Stimulated activated CD4-positive, alpha-beta T cell treated with anti-CD3 and anti-CD28 coated beads, TNF-alpha, amount 100 ng/mL, for 1 hour (primary cell): ENCODE measurements at places on chromosomes 2 and 18.

- DNase-seq = no peak
Observed at GRCh38 chr2:152083202-152083875, 15.5 kb downstream of the CACNB4 start.

GRCh38 chr18:25077038-25077943 lies 274.7 kb downstream of the ZNF521 start:
- no peak for DNase-seq

GRCh38 chr18:3906116-3906750 lies 456.3 kb downstream of the TGIF1 start:
- DNase-seq = no peak

DNA sequence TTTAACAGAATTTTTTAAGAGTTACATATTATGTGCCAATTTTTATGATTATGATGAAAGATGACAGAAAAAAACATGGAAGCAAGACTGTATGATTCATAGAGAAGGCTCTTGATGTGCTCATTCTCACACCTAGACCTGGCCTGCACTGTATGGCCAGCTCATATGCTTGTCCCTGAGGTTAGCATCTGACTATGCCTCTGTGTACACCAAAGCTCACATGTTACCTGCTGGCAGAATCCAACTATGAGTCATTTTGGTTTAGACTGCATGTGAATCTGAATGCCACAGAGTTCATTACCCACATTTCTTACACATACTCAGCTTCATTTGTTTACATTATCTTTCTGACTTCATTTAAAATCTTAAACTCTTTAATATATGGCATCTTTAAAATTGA lies 139.0 kb downstream of the DSC3 start:
- no peak for DNase-seq

- DNase-seq = no peak
Observed at GRCh38 chr2:239339726-239340601, 60.9 kb downstream of the HDAC4 start.

DNA sequence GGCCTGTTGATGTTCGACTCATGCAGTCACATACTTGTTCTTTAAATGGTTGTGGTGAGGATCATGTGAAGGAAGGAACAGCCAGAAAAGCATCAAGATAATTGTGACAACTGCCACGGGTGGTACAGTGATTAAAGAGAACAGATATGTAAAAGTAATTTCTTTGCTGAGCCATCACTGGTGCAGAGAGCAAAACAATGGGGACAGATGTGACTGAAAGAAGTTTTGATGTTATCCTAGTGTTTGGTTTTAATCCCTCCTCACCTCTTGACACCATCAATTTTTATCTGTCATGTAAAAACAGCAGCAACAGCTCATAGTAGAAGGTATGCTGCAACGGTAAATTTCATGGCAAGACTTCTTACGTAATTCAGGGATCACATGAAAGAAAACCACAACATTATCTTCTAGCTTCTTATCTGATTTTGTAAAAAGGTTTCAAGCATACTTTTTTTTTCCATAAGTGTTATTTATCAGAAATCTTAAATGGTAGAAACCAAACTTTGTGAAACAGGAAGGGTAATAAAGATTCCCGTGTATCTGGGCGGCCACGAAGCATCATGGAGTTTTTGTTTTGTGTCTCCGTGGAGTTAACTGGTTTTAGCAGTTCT lies 65.2 kb downstream of the PLCL1 start:
- no peak for DNase-seq

GRCh38 chr2:25294573-25295462 lies 46.9 kb downstream of the DNMT3A start:
- DNase-seq = no peak

- no peak for DNase-seq
Observed at GRCh38 chr2:202542142-202542541, 92.6 kb upstream of the FAM117B start.

- DNase-seq = no peak
Observed at GRCh38 chr18:63774511-63774910, 707 bp upstream of the SERPINB7 start.

DNA sequence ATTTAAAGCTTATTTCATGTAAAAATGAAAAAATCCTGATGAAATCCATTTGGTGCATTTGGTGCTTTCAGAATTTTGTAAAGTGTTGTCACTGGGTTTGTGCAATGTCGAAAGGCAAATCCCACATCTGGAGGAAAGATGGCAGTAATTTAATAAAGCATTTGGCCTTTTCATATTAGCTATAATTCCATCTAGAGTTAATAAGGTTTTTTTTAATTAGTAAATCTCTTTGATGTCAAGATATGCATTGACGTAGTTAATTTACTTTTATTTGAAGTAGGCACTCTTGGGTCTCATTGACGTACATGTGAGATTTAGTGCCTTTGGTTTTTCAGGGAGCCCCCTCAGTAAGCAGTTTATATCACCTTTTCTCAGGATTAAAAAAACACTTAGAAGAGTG lies 12.3 kb upstream of the GAREM1 start:
- no peak for DNase-seq

GRCh38 chr2:127197475-127198385 lies 22.4 kb downstream of the CYP27C1 start:
- no peak for DNase-seq

DNA sequence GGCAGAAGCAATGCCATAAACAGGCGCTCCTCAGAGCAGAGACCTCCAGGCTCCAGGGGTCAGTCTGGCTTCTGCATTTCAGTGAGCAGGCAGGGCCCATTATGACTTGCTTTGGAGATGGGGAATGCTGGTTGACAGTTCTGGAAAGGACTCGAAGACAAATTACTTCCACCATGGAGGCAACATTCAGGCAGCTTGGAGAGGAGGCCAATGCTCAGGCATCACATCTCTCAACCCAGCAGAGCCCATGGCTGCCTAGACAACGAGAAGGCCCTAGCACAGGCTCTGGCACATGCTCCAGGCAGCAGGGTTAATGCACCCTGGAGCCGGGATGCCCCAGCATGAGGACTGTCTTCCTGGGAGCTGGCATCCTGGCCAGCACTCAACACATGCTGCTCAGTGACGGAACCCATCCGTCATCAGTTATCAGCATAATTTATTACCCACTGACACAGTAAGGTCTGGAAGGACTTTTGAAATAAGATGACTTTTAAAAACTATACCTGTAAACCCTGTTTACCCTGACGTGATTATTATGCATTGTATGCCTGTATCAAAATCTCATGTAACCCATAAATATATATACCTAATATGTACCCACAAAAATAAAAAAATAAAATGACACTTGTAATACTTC lies 52.8 kb downstream of the ADNP2 start:
- DNase-seq = no peak

GRCh38 chr2:105313877-105314276 lies 15.7 kb downstream of the TGFBRAP1 start:
- no peak for DNase-seq

DNA sequence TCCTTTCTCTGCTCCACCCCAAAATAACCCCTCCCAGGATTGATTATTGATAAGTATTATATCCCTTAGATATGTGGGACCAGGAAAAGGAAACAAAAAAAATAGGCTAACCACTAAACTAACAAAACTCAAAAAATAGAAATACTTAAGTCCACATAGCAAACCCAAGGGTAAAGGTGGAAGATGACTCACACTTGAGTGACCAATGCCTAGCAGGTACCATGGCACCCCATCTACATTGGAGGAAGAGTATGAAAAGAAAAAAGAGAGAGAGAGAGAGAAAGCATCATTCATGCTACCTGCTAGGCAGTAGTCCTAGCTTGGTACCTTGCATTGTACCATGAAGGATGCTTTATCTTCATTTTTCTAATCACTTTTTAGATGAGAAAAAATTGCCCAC lies 6.3 kb downstream of the EXOC6B start:
- no peak for DNase-seq

DNA sequence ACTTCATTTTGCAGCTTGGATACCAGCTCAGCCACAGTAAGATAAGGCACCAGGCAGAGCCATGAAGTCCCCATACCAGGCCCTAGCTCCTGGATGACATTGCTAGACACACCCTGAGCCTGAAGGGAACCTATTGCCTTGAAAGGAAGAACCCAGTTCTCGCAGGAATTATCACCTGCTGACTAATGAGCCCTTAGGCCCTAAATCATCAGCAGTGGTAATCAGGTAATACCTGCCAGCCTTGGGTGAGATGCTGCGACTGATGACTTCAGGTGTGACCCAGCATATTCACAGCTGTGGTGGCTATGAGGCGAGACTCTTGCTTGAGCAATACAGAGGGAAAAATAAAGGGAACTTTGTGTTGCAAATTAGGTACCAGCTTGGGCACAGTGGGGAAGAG lies 24.9 kb downstream of the CLK1 start:
- no peak for DNase-seq

- DNase-seq = no peak
Observed at GRCh38 chr18:8795586-8796325, 90.4 kb downstream of the MTCL1 start.
